Activated naive CD8-positive, alpha-beta T cell treated with anti-CD3 and anti-CD28 coated beads for 36 hours (primary cell): ENCODE measurements at places on chromosomes 13 and 19. TPM values are rescaled to one million over a fixed set of nuclear protein-coding genes. Genes with fewer than 3 reads are reported as not detected.

URAD gene
- total RNA-seq, result not detected

CEACAM8 gene
- total RNA-seq, result not detected

NDFIP2 gene
- 48.8 TPM for total RNA-seq

EXOC3L2 gene
- total RNA-seq, result not detected

DNA sequence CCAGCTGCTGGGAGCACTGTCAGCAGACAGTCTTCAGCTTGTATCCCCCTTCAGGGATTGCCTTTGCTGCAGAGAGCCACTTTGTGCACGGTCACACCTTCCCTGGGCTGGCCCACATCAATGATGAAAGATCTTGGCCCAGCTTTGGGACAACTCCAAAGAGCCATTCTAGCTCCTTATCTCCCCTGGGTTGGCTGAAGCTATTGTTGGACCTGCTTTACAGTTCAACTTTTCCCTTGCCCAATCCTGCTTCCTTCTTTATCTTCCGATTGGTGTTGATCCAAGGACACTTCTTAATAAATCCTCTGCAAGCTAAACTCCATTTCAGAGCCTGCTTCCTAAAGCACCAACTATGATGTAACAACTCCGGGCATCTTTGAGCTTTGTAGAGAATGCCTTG lies 466.4 kb downstream of the KLF12 start:
- no peak overlapping the region for H3K4me3 ChIP-seq
- DNase-seq, result no peak
- no peaks in the 10 kb centered on the region for H3K4me1 ChIP-seq
- H3K27me3 ChIP-seq, result no peaks in the 10 kb centered on the region
- no peaks in the 10 kb centered on the region for H3K36me3 ChIP-seq

GRCh38 chr19:30364866-30365800 lies 7.1 kb upstream of the ZNF536 start:
- H3K36me3 ChIP-seq, result no peaks in the 10 kb centered on the region
- no peak overlapping the region for H3K27ac ChIP-seq
- H3K27me3 ChIP-seq, result peaks cover 26% of the 10 kb centered on the region

DNA sequence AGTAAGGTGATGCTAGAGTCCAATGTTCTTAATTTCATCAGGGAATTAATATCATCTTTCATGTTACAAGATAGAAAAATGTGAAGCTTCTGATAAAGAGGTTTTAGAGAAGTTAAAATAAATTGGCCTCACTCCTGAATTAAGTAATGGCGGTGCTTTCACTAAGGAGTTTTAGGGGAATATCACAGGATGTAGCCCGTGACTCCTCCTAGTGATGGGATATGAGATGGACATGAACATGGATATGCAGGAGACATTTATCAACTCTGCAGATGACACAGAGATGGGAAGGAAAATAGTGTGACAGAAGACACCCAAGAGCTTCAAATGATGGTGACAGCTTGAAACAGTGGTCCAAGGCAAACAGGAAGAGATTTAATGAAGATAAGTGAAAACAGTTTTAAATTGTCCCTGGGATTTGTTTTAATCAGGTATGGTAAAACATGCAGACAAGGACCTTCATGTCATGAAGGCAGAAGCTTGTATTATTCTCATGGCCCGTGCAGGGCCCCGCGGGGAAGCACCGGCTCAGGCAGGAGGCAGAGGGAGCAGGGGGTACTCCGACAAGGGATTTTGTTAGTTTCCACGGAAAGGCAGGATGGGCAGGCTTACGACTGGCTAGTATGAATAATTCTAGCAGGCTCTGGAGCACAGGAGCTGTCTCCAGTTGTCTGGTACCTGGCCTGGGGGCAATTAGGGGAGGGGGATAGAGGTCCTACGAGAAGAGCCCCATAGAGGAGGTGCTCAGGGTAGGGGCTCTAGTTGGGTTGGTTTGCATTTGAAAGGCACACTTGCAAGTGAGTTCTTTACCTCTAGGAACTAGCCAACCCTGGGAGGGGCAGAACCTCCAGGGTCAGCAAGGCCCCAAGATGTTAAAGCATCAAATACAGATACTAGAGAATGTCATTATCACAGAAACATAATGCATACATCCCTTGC lies 38.7 kb upstream of the FARP1 start:
- no peaks in the 10 kb centered on the region for H3K36me3 ChIP-seq
- no peak overlapping the region for H3K4me3 ChIP-seq
- H3K4me1 ChIP-seq, result no peaks in the 10 kb centered on the region
- no peak overlapping the region for H3K27ac ChIP-seq
- H3K27me3 ChIP-seq, result no peaks in the 10 kb centered on the region

GRCh38 chr19:50242581-50242980 lies 39.2 kb downstream of the MYH14 start:
- no peak for DNase-seq
- H3K4me1 ChIP-seq, result no peaks in the 10 kb centered on the region
- H3K4me3 ChIP-seq, result no peak overlapping the region
- H3K36me3 ChIP-seq, result no peaks in the 10 kb centered on the region
- H3K27ac ChIP-seq, result no peak overlapping the region

GRCh38 chr19:37957176-37957575 lies 50.2 kb downstream of the SIPA1L3 start:
- DNase-seq, result no peak
- peaks cover 5% of the 10 kb centered on the region for H3K4me1 ChIP-seq
- no peak overlapping the region for H3K4me3 ChIP-seq
- no peaks in the 10 kb centered on the region for H3K27me3 ChIP-seq
- H3K27ac ChIP-seq, result no peak overlapping the region

- H3K4me3 ChIP-seq, result no peak overlapping the region
- peaks cover 43% of the 10 kb centered on the region for H3K27me3 ChIP-seq
- no peak for DNase-seq
- H3K4me1 ChIP-seq, result peaks cover 6% of the 10 kb centered on the region
- no peak overlapping the region for H3K27ac ChIP-seq
Measured at GRCh38 chr19:35670686-35671085, 4.4 kb downstream of the UPK1A start.
